ENCODE measurements at places on chromosomes 11 and 22. TPM values are rescaled to one million over a fixed set of nuclear protein-coding genes. Genes with fewer than 3 reads are reported as not detected.
A peak's percentile ranks its signal among the peaks of the same experiment; 100 is the strongest.

GRCh38 chr11:68031144-68031464 is 623 bp downstream of the NDUFS8 start:
- DNase-seq: no peak

DNA sequence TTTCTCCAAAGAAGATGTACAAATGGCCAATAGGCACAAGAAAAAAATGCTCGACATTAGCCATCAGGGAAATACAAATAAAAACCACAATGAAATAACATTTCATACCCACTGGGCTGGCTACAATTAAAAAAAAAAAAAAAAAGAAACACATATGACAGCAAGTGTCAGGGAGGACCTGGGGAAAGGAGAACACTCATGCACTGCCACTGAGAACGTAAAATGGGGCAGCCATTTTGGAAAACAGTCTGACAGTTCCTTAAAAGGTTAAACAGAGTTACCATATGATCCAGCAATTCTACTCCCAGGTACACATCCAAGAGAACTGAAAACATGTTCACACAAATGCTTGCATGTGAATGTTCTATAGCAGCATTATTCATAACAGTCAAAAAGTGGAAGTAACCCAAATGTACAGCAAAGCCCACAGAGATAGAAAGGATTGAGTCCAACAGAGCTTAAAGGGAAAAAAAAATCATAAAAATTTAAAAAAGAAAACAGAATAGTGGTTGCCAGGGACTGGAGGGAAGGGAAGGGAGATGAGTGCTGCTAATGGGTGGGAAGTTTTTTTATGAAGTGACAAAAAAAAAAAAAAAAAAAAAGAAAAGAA is 48.4 kb upstream of the CYP2D6 start:
- DNase-seq: no peak

GRCh38 chr11:34262531-34263081 is 95.2 kb downstream of the ABTB2 start:
- DNase-seq: no peak

DNA sequence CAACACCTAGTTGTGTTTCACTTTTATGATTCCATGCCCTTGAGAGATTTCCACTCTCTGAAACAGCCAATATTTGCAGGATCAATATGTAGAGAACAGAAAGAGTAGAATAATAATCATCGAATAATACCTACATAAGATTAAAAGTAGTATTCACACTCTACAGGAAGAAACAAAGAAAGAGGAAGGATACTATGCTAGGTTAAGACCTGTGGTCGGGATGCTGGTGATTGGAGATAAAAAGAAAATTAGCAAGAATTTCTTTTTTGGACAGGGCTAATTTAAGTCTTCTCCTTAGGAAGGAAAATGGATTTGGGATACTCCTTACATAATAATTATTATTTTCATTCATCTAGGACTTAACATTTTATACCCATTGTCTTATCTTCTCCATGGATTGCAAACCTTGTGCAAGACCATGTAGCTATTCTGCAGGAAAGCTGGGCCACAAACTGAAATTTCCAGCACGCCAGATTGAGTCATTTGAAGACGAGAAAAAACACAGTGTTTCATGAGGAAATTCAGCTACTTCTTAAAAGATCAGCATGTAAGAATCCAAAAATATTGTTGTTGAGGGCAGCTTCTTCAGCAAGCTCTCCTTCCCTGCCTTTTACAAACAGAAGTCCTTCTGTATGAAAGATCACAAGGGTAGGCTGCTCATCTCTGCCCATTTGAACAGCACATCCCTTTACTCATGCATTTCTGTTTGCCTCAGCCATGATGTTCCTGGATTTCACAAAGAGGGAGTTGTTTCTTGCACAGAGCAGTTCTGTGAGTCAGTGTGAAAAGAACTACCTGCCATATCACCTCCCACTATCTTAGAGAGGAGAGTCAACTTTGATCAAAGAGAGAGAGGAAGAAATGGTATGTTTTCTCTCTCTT is 90.7 kb downstream of the FAM76B start:
- DNase-seq: no peak

- DNase-seq: no peak
These were observed 18.1 kb upstream of the KLHL35 start for GRCh38 chr11:75450826-75451821.

DNA sequence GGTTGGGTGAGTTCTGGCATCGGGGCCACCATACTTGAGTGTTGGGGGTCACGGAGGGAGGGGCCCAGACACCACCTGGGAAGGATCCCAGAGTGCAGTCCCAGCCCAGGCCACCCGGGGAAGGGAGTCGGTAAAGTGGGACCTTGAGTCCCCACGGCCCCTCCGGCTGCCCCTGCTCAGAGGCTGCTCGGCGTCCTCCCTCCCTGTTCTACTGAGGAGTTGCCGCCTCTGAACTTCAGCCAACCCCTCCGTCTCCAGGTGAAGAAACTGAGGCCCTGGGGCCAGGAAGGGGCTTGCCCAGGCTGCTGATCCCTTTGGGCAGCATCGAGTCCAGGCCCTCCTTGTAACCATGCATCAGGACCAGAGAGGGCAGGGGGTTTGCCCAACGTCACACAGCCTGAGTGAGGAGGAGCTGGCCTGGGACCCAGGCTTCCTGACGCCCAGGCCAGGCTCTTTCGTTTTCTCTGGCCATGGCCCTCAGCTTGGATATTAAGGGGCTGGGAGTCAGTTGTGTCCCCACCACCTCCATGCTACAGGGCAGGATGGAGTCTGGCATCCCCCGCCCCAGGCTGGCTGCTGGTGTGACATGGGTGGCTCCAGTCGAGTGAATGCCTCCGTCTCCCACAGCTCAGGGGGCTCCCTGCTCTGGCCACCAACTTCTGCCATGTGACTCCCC is 1.3 kb downstream of the PARVG start:
- no peak for DNase-seq

- no peak for DNase-seq
These were observed 9.5 kb upstream of the FTH1 start for GRCh38 chr11:61976813-61977475.

Gene CALCB
- not detected for total RNA-seq

GRCh38 chr11:133697161-133697560 is 148.2 kb downstream of the SPATA19 start:
- DNase-seq: peak; percentile 31

Gene TTC36
- total RNA-seq: not detected

Gene PHF21B
- total RNA-seq: not detected

Gene KCNJ4
- not detected for total RNA-seq

DNA sequence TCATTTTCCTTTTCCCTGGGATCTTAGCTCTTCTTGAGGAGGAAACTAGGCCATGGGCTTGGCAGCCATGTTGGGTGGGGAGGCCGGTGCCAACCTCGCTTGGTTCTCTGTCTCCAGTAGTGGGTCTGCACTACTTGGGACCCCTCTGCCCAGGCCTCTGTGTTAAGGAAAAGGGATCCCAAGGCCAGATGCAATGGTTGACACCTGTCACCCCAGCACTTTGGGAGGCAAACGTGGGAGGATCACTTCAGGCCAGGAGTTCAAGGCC is 1.9 kb upstream of the ZDHHC8 start:
- no peak for DNase-seq

Gene ANGPTL5
- total RNA-seq: not detected

- no peak for DNase-seq
These were observed 199.7 kb downstream of the NAV2 start for GRCh38 chr11:19912115-19912957.

DNA sequence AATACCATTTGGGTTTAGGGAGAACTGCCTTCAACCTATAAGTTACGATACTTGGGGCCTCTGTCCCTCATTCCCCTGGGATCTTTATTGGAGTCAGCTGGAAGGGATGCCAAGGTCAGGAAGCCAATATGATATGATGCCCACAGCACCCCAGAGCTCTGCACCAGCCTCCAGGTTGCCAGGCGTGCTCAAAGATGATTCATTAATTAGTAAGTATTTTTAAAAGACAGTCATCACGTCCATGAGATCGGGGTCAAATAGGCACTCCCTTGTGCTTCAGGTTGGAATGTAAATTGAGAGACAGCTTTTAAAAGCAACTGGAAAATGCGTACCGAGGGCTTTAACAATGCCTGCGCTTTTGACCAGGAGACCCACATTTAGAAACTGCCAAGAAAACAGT is 57.0 kb upstream of the CD5 start:
- no peak for DNase-seq

DNA sequence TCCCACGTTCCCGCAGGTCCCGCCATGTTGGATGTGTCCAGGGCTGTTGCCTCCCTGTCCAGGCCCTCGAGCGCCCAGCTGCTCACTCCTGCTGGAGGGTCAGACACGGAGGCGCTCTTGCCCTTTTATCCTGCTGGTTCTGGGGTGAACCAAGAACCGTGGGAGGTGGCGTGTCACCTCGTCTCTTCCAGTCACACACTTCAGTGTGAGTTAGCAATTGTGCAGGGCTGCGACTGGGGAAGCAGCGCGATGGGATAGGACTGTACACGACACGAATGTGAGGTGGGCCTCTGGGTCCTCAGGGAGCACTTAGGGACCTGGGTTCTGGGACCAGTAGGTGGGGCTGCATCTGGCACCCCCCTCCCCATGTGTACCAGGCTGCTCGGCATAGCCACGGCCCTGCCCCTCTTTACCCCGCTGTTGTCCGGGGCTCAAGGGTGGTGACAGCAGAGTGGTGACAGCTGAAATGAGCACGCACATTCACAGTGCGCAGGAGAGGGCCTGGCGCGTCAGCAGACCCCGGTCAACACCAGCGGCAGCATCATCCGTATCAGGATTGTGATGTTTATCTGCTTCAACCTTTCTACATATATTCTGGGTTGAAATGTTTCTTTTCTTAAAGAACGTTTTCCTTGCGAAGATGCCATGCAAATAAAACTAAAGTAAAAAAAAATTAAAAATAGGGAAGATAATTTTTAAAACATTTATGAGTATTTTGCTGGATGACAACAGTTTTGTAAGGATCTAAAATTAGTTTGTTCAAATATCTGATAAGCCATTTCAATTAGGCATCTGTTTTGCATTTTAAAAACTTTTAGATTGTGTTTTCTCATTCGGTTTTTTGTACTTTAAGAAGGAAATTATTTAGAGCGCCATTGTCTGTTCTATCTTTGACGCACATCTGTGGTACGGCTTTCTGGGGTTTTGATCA is 210.7 kb downstream of the TBC1D22A start:
- no peak for DNase-seq

- DNase-seq: no peak
These were observed 8.1 kb downstream of the MOGAT2 start for GRCh38 chr11:75725547-75726320.

DNA sequence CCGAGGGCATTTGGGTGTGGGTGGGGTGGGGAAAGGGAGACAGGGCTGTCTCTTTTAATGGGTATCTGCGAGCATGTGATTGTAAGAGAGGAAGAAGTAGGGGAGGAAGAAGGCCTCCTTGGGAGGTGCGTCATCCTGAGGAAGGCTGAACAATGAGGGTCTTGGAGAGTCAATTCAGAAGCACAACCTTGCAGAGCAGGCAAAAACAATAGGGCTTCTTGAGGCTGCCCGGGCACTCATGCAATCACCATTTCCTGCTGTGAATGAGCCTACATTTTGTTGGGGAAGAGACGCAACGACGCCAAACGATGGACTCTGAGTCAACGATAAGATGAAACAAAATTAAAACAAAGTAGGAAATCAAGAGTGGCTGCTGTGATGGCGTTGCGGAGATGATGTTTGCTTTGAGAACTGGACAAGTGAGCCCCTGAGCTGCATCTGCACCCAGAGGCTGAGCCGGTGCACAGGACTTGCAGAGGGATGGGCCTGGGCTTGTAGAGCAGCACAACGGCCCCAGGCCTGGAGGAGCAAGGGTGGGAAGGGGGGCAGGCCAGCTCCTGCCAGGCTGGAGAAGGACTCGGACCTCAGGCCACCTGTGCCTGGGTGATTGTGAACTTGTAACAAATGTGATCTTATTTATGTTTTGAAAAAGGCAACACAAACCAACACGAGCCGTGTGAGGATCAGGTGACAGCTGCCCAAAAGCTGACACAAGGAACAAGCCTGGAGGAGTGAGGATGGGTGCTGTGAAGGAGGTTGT is 92.3 kb upstream of the B3GAT1 start:
- DNase-seq: peak; percentile 23

- no peak for DNase-seq
These were observed 123.0 kb downstream of the TRIM44 start for GRCh38 chr11:35785287-35786167.

DNA sequence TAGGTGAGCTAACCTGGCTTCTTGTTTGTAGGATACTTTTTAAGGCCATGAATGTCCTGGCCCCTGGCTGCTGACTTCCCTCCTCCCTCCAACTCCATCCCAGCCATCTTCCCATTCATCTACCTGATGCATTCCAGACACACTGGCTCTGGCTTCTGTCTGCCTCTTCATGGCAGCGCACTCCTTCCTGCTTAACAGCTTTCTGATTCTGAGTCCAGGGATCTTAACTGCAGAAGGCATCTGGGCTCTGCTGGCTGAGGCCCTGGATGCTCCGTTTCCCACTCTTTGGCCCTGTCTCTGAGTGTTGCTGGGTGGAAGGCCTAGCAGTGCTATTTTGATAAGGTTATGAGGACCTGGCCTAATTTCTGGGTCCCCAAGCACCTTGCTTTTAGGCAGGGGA is 1.8 kb upstream of the THY1 start:
- DNase-seq: no peak

DNA sequence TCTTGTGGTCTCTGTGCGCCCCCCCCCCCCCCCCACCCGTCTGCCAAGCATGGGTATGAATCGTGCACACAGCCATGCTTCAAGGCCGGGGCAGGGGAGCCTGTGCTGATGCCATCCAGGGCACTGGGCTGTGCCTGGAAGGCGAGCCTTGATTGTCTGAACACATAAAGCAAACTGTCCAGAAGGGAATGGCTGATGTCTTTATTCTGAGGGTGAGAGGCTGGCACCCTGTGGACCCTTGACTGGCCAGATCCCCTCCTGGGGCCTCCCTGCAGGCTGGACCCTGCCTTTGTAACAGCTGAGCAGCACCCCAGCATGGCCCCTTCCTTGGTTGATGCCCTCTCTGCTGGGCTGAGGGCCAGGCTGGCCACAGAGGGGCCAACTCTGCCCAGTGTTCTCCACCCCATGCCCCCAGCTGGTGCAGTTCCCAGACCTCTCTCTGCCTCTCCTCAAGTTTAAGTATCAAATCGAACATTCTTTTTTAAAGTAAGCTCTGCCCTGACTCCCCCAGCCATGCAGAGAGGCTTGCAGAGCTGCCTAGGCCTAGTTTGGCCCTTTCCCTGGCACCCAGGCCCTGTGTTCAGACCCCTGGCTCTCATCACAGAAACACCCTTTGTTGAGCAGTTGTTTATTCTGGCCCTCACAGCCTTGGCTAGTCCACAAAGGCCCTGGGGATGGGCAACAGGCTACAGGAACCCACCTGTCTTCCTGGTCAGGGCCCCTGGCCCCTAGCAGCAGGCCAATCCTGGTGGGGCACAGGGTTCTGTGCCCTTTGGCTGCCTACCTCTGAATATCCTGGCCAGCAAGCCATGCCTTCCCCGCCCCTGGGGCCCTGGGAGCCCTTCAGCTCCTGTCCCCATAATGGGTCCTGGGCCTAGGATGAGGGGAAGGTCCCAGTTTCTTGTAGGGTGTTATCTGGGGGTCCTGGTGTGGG is 3.9 kb upstream of the RANBP1 start:
- no peak for DNase-seq

DNA sequence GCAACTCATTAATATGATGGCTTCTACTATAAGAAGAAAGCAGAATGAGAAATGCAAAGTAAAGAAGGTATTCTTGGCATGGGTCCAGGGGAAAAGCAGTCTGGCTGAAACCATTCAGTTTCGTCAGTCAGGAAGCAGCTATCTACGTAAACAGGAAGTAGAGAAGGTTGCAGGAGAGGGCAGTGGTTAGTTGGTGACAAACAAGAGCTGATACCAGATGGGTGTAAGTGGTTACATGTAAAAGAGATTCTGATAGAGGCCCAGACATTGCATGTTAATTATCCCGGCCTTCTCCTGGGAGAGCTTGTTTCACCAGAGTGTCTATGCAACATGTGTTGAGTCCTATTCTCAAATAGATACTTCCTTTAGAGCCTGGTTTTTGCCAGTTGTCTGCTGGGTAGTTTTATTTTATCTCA is 58.4 kb upstream of the PSMA1 start:
- peak; percentile 89 for DNase-seq

Gene ST14
- 380 TPM for total RNA-seq

Data from stomach (tissue), 19 donors.